ENCODE measurements at places on chromosomes 3 and 15.

- no peak for DNase-seq
Observed at GRCh38 chr3:183341545-183342288, 86.7 kb downstream of the MCF2L2 start.

DNA sequence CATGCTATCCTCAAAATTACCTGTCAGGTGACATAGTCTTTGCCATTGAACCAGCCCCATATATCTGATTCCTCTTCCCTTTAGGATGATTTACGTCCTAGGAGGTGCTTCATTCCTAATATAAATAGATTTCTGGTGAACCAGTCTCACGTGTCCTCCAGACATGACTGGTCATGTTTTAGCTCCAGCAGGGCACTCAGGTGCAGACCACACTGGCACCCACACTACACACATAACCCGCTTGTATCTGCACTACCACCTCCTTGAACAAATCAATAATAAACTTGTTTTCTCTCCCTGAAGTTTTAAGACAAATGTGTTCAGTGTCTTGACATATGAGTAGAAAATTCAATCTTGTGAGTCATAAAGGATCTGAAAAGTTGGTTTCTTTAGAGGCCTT, 155.5 kb downstream of the GOLIM4 start:
- DNase-seq, result no peak

GRCh38 chr3:145272684-145273083, 888.3 kb downstream of the PLOD2 start:
- no peak for DNase-seq

DNA sequence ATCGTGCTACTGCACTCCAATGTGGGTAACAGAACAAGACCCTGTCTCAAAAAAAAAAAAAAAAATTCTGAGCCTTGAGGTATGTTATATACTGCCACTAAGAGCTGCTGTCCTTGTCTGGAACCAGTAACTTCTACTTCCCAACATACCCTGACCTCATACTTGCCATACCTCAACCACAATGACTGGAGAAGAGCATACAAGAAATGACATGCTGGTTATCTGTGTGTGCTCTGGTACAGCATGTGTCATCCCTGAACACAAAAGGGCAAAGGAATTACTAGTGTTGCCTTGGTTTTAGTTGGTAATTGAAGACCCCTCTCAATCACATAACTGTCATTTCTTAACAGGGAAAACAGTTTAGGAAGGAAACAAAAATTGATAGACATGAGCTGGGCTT, 54.5 kb downstream of the MRPS25 start:
- no peak for DNase-seq

DNA sequence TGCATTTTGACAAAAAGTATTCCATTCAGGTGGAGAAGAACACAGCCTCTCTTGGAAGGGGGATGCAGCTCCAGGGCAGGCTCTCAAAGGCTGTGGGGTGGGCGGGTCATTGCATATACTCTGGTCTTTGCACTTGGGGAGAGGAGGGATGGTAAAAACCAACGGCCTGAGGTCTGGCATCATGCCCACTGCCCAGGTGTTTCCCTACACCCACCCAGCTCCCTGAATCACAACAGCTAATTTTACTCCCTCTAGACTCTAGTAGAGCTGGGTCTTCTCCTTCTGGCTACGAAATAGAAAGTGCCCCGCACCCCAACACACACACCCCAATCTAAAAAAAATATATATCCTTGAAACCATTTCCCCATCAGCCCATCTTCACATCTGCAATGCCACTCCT, 1.0 kb downstream of the MYLK start:
- no peak for DNase-seq

All from activated T-helper 1 cell treated with anti-CD3 and anti-CD28 coated beads, Interleukin-2, amount 50 U/mL, for 16 hours (primary cell).